GM20000 (cell line): ENCODE measurements at places on chromosomes 12 and 14.
A peak's percentile ranks its signal among the peaks of the same experiment; 100 is the strongest.

GRCh38 chr12:4584896-4585295 is 22.9 kb downstream of the DYRK4 start:
- DNase-seq, result no peak

DNA sequence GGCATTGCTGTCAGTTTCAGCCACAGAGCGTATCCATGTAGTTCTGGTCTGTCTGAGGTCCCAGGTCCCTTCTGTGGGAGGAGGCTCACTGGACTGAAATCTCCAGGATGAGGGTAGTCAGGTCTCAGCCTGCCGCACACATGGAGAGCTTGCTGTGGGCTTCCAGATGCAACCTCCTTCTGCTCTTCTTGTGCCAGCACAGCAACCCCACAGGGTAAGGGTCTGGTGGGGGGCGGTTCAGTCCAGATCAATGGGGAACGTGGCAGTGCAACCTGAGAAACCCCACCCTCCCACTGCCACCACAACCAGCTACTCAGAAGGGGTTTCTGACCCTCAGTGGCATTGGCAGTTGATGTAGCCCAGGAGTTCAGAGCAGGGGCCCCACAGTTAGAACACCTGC is 61.2 kb downstream of the BEGAIN start:
- no peak for DNase-seq

GRCh38 chr12:124389138-124389724 is 94.3 kb downstream of the RFLNA start:
- DNase-seq, result peak; percentile 61

GRCh38 chr12:110776410-110776809 is 33.7 kb upstream of the PPP1CC start:
- peak; percentile 78 for DNase-seq

- DNase-seq, result no peak
These were observed 61.6 kb downstream of the CAPZA3 start for GRCh38 chr12:18799561-18799960.
